Activated CD8-positive, alpha-beta memory T cell treated with anti-CD3 and anti-CD28 coated beads for 1 hour (primary cell): ENCODE measurements at places on chromosomes 1 and 21.

- no peak for DNase-seq
Measured at GRCh38 chr1:208127792-208128529, 116.2 kb downstream of the PLXNA2 start.

- DNase-seq, result no peak
Measured at GRCh38 chr1:209650454-209650853, 1.8 kb downstream of the LAMB3 start.

DNA sequence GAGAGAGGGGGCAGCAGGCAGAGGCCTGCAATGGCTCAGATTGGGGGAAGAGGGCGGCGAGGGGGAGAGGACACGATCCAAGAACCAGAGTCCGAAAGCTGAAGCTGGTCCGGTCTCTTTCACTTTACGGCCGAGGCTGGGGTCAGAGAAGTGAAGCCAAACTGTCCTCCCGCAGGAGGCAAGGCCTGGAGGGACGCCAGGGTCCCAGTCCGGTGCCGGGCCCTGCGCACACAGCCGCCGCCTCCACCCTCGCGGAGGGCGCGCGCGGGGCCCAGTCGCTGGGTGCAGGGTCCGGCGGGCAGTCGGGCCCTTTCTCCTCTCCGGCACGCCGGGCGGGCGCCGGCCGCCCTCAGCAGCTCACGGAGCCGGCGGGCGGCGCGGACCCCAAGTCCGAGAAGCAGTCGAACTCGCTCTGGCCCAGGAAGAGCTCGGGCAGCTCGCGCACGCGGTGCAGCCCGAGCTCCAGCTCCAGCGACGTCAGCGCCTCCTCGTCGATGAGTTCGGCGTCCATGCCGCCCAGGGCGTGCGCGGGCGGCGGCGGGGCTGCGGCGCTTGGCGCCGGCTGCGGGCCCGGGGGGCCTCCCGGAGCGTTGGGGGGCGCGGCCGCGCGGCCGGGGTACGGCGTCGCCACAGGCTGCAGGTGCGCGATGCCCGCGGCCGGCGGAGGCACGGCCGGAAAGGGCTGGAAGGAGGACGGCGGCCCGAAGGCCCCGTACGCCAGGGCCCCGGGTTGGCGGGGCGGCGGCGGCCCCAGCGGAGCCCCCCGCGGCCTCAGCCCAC lies 749 bp downstream of the CITED4 start:
- DNase-seq, result no peak

DNA sequence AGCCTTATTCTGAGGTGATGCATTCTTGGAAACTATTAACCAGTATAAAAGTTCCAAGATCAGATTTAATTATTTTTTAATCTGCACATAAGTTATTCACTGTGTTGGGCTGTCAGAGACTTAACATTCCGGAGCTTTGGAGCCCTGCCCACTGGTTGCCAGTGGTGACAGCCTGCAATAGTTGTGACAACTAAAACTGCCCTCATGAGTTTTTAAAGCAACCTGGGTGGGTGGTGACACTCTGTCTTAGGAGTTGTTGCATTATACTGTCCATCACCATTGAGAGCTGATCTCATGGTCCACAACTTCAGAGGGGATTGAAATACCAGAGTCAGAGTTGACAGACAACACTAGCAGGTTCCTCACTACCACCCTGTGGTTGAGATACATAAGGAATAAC lies 653.9 kb upstream of the USP24 start:
- no peak for DNase-seq

GRCh38 chr1:190011585-190011984 lies 466.1 kb downstream of the BRINP3 start:
- DNase-seq, result no peak

DNA sequence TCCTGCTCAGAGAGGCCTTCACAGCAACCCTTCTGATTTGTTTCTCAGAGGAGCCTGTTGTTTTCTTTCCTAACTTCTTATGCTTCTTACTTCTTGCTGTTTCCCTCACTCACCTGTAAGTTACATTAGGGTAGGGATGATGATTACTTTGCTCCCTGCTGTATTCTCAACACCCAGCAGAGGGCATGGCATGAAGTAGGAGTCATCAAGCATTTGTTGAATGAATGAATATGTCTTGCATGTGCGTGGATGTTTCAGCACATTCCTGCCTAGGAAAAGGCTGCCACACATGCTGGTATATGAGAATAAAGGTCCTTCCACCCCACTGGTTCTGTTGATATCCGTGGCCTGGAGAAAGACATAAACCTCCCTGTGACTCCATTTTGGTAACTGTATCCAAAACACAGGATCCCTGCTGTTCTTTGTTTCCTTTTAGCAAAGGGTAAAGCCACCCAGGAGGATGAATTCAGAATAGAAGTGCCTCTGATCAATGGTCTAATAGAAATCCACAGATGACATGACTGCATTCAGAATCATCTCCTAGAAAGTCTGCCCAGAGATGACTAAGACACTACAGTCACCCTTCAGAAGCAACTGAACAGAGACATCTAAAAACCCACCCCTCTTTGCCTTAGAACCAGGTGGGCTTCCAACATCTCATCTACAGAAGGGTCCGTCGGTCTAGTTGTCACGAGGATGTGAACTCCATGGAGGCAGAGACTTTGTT lies 168.8 kb downstream of the ZSCAN20 start:
- no peak for DNase-seq

- no peak for DNase-seq
Measured at GRCh38 chr21:28982637-28983036, 10.0 kb downstream of the LTN1 start.

- DNase-seq, result no peak
Measured at GRCh38 chr21:16287046-16287445, 557.3 kb downstream of the USP25 start.

GRCh38 chr1:117045644-117046043 lies 14.5 kb upstream of the TTF2 start:
- DNase-seq, result no peak

DNA sequence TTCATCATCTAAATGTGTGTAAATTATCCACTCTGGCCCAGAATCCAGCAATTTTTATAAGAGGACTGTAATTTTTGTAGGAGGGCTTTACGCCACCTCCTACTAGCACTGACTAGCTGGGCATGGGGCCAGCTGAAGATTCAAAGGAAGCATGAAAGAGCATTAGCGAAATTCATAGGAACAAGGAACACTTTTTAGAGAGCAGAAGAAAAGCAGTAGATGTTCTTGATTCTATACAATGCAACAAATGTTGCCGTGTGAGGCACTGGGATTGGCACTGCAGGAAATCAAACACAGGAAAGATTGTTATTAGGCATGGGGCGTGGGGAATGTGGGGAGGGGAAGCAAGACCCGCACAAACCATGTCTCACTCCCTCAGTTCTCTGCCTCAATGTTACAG lies 58.4 kb upstream of the PARP1 start:
- no peak for DNase-seq

DNA sequence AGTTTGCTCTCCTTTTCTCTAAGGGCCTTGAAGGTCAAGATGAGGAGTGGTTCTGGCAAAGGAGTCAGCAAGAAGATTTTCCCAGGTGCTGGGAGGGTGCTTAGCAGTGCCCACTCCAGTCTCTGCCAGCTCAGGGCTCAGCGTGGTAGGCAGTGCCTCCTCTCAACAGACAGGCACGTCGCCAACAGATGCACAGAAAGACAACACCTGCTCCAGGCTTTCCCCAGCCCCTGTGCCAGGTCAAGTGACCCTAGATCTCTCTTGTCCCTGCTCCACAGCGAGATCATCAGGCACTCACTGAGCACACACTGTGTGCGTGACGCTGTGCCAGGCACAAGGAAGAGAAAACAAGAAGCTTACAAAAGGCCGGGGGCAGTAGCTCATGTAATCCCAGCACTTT lies 86.0 kb downstream of the CASZ1 start:
- DNase-seq, result no peak

DNA sequence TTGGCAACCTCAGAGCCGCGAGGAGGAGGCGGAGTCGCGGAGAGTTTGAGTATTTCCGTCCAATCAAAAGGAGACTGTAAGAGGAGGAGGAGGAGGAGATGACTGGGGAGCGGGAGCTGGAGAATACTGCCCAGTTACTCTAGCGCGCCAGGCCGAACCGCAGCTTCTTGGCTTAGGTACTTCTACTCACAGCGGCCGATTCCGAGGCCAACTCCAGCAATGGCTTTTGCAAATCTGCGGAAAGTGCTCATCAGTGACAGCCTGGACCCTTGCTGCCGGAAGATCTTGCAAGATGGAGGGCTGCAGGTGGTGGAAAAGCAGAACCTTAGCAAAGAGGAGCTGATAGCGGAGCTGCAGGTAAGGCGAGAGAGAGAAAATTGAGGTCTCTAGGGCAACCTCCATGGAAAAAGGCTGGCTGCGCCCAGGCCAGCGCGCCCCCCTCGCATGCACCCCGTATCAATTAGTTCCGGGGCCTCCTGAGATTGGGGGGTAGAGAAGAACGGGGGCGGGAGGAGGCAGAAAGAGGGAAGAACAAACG lies at the start of gene PHGDH:
Gene PHGDH (plus strand): TSS at position 131 of the 538 bp plus-strand sequence. CDS start 89 bp downstream, at position 220.
- no peak for DNase-seq

DNA sequence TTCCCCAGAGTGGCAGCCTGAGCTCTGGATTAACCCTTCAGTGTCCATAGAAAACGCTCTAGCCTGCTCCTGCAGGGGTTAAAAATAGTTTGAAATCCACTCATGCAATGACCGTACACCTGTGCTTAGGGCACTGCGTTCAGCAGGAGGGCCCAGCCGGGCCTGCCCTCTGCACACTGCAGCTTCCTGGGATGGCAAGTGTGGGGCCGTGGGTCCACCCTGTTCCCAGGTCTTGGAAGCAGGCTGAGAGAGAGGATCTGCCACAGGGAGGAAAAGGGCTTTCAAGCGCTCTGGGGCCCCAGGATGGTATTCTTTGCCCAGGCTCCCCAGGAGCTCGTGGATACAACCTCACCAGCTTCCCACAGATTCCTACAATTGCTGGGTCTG lies 1.5 kb upstream of the S100B start:
- DNase-seq, result no peak

DNA sequence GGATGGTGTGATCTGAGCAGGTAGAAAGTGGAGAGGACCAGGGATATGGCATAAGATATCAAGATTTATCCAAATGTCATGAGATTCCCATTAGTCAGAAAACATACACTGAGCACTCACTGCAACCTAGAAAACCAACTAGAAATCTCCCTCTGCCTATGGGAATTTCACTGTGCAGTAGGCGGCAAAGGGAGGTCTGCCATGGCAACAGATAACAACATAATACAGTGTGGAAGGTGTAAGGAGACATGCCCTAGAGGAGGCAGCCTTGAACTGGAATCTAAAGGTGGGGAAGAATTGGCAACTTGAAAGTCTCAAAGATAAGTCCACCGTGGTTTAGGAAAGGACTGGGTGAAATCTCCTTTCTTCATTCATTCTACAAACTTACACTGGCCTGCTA lies 238.4 kb downstream of the ATG4C start:
- DNase-seq, result no peak

GRCh38 chr1:234899041-234899729 lies 229.5 kb downstream of the TOMM20 start:
- DNase-seq, result no peak

GRCh38 chr1:95067568-95067967 lies 5.2 kb downstream of the ALG14 start:
- no peak for DNase-seq

DNA sequence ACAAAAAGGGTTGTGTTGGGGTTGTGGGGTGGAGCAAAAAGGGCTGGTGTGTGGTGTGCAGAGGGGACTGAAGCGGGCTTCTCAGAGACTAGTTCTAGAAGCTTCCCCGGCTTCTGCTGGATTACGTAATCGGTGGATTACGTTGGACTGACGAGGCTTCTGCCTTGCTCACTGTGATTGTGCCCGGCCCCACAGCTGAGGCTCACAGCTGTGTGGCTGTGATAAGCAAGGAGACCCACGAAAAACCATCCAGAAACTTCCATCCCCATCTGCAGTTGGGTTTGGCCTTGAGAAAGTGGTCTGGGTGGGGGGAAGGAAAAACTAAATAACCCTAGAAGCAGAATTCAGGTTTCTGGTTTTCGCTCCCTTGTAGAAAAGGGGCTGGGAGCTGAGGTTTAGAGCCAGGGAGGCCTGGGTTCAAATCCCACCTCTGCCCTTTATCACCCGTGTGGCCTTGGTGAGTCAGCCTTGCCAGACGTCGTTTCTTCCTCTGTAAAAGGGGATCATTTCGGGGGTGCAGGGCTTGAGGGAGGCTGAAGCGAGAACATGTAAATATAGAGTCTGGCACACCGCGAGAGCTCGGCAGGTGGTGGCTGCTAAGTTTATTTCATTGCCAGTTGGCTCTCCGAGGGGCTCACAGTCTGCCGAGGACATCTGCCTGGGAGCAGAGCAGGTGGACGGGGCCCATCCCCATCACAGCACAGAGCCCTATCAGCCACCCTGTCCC lies 30.4 kb upstream of the DISP3 start:
- DNase-seq, result no peak

DNA sequence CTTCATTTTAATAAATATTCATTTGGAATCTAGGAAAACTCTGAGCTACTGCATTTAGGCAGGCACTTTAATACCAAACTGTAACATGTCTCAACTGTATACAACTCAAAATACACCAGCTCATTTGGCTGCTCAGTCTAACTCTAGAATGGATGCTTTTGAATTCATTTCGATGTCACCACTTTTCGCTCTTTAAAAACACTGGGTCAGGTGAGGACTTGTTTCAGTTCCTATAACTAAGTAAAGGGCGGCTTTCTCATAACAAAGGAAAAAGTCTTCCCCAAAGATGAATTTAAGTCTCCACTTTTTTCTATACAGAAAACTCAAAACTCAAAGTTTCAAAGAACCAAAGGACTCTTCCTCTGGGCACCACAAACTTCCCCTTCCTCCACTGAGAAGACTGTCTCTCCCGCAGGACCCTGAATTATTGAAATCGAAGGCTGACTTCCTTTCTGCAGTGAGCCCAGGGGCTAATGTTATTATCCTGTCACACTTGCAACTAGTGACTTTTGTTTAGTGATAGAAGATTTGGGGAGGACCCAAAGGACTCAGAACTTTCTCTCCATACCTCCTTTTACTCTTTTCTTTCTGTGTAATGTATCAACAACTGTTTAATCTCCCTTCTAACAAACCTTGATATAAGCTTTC lies 9.7 kb upstream of the DHX9 start:
- DNase-seq, result no peak

- no peak for DNase-seq
Measured at GRCh38 chr1:35326246-35326866, 57.8 kb downstream of the ZMYM4 start.

DNA sequence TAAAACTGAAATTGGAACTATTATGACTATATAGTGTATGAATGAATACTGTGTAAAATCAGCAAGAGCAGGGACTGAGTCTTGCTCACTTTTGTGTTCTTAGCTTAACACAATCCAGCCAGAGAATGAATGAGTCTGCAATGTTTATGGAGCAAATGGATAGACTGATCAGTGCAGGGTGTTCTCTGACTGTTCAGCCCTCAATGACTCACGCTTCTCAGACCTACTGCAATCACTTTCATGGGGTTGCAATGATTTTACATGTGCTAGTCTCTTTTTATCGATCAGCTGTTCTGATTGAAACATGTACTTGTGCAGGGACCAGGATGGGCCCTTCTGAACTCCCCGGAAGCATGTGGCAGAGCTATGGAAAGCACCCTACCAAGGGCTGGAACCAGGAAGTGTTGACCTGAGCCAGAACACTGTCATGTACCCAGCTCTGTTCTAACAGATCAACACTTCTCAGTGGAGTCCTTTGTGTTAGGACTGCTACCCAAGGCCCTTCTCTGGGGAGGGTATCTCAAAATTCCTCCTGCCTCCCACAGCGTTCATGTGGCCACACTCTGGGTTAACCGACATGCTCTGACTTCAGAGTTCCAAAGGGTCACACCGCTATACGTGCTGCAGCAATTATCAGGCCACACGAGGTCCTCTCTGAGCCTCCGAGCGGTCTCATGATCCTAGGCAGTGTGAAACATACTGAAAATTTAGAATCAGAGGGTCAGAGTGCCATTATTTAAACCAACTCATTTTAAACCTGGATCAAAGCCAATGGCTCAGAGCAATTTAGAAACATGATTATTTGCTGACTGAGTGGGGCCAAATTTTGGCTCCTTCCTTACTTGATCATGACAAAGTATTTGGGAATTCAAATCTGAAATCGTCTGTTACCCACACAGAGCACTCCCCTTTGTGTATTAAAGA lies 35.2 kb downstream of the GRIK1 start:
- DNase-seq, result no peak
